ENCODE measurements at places on chromosomes 7 and 10. TPM values are rescaled to one million over a fixed set of nuclear protein-coding genes. Genes with fewer than 3 reads are reported as not detected.

DNA sequence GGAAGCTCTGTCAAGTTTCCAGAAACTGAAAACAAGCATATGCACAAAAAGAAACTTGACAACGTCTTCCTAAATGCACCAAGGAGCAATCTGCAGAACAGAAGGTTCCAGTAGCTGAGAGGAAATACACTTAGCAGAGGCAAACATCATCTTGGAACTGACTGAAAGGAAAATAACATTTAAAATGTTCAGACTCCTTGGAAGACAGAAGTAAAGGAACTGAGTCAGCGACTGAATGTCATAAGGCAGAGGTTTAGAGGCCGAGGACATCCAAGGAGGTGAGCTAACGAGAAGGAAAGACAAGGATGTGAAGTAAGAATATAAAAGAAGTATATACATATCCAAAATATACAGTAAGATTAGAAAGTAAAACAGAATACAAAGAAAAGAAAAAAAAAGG, 24.1 kb downstream of the SEMA3D start:
- DNase-seq, result no peak

GRCh38 chr7:41997151-41997550, 239.9 kb downstream of the GLI3 start:
- no peak for DNase-seq

DNA sequence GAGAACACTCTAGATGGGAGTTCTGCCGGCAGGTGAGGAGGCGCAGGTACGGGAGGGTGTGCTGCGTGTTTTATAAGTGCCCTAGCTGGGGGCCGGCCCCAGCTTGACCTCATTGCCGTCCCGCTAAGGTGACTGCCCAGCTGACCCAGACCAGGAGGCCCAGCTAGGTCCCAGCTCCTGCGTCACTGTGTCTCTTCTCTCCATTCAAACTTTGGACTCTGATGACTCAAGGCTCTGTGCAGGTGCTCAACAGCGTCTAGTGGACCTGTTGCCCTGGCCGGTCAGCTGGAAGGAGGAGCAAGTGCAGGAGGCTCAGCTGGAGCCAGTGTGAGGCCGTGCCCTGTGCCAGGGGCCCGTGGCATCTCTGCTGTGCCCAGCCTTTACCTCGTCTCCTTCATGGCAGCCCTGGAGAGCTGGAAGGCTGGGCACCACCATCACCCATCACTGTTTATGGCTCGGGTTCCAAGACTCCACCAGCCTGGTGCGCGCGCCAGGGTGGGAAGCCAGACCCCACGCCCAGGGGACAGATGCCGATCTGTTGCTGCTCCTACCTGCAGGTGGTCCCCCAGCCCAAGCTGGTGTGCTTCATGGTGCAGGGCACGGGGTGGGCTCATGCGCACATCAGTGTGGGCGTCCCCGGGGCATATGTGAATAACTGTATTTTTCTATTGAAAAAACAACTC, 14.6 kb downstream of the LHPP start:
- no peak for DNase-seq

Gene PGAM2
- not detected for total RNA-seq

GRCh38 chr7:132509643-132510042, 66.6 kb downstream of the PLXNA4 start:
- DNase-seq, result no peak

DNA sequence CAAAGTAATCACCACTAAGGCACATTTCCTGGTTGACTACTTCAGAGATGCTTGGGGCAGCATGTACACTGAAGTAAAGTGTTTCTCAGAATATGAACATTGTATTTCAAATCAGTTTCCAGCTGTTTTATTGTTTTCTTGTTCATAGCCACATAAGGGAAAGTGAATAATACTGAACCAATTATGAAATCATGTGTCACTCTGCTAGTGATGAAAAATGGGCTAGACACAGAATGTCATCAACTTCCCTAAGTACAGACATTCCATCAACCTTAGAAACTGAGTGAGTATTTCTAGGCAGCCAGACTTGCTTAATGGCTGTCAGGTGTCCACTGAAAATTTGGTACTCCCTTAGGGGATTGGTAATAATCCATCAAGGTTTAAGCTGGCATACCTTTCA, 603.5 kb downstream of the ARL4A start:
- no peak for DNase-seq

DNA sequence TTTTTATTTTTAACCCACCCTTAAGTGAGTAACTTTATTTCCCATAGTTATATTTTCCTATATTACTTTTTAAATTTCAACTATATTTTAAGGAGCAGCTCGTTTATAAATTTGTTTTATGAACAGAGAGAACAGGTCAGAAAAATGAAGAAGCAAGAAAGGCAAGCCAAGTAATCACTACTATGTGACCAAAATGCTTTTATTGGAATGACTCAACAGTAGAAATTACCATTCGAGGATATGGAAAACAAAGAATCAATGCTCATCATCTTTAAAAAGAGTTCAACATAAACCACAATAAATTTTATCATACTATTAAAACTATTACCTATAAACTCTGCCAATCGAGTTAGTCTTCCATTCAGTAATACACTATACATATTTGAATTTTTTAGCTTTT, 7.6 kb downstream of the HERC4 start:
- DNase-seq, result no peak

Gene SPAM1
- not detected for total RNA-seq

Gene PAX4
- total RNA-seq, result not detected

Gene NUDCD3
- 57.3 TPM for total RNA-seq

Gene JAKMIP3
- 0.42 TPM for total RNA-seq

- no peak for DNase-seq
Observed at GRCh38 chr7:95046494-95047240, 139.3 kb downstream of the PPP1R9A start.
